A172 (cell line): ENCODE measurements at places on chromosomes 1 and 21.

- no peak for DNase-seq
These were observed 177.7 kb upstream of the GORAB start for GRCh38 chr1:170354246-170354645.

DNA sequence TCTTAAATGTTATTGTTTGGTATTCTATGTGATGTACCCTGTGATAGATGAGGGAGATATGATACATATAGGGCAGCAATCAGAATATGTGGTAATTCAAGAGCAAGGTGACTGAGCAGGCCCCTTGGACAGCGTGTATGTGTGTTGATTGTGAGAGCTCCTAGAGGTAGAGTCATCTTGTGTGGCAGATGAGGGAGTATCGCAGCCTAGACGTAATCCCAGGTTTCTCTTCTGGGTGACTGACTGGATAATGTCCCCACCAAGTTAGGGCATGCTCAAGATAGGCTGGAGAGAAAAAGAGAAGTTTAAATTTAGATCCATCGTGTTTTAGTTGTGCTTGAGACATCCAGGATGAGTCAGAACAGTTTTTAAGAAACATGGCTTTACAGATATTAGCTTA is 185.3 kb downstream of the ZP4 start:
- DNase-seq: no peak

- DNase-seq: peak; percentile 41
These were observed 221.0 kb upstream of the CSF3R start for GRCh38 chr1:36703526-36704208.

DNA sequence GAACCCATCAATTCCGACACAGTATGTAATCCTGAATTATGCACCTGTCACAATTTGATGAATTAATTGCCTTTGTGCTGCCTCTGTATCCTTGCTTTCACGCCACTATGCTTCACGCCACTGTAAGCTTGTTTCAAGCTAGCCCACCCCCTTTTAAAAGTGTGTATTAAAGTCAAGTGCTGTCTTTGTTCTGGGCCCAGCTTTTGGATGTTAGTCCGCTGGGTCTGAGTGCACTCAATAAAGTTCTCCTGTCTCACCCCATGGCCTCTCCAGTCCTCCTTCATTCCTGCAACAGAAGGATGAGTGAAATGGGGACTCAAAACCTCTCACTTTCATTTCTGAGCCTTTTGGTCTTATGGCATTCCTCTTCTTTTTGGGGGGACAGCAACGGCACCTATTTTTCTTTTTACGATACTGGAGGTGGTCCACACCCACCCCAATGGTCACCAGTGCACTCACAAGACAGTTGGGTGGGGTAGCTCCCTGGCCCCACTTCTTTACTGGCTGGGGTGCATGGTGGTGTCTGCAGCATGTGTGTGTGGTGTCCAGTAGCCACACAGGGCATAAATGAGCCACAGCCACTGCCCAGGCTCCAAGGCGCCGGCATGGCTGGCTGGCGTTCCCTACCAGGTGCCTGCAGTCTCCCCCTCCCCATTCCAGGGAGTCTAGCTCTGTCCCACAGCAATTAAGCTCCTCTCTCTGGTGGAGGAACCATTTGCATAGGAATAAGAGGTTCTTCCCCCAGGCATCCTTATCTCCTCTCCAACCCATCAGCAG is 1.8 kb downstream of the THEM4 start:
- DNase-seq: no peak
